Sciatic nerve (tissue), 2 donors: ENCODE measurements at places on chromosomes 5 and 9.

DNA sequence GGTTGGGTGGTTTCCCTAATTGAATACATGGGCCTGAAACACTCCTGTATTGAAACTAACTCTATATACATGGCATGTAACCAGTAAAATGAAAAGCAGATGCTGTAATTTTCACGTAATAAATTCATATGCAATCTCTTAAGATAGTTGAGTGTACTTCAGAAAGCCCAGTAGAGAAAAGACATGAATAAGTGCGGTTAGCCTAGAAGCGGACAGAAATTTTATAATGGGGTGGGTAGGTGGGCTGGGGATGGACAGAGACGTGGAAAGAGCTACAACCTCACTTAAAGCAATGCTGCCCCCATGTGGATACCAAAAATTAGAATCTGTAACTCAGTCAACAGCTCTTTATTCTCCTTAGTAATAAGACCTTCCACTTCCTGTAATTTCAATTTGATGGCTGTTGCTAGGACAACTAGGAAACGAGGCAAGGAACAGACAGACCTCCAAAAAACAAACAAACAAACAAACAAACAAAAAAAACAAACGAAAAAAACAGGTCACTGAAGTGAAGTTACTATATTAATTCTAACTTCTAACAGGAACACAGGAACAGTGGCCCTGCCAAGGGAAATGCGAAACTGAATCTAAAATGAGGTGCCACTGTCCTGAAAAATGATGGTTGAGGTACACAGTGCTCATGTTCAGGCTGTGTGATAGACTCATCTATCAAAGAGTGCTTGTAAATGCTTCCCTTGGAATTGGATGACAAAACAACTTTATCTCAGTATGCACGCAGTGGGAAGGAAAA, 103.4 kb upstream of the GNA14 start:
- DNase-seq: no peak

GRCh38 chr5:173625261-173625660, 8.8 kb upstream of the BOD1 start:
- no peak for DNase-seq

GRCh38 chr5:177981296-177982071, 14.6 kb downstream of the PROP1 start:
- DNase-seq: no peak

DNA sequence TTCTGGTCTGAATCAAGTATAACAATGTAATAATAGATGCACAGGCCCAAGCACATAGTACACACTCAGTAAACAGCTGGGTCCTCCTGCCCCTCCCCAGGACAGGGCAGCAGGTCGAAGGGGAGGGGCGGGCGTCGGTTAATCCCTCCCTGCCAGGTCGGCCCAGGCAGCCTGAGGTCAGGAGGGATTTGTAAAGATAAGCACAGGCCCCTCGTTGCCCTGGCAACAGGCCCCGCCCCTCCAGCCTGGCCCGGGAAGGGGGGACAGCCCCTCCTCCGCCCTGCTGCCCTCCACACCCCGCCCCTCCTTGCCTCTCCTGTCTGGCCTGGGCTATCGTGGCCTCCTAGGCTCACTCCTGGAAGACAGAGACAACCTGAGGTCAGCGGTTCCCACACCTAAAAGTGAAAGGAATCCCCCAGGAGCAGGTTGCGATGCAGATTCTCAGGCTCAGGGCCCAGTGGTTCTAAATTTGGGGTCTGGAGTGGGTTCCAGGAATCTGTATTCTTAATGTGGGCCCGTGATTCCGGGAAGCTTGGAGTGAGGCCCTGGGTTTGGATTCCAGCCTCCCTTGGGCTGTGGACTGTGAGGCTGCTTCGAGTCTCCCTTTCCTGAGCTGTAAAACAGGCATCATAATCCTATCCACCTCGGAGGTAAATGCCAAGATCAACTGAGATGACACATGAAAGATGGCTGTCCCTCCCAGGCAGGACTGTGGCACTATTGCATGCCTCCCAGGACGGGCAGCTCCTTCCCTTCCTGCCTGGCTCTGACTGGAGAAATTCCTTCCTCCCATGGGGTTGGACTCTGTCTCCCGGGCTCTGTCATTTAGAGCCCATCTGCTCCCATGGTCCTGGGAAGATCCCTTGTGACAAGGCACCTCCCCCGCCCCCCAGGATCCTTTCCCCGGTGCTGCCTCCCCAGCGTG, 4.4 kb downstream of the CRB2 start:
- DNase-seq: no peak

GRCh38 chr5:24232929-24233498, 411.8 kb downstream of the CDH10 start:
- DNase-seq: no peak

DNA sequence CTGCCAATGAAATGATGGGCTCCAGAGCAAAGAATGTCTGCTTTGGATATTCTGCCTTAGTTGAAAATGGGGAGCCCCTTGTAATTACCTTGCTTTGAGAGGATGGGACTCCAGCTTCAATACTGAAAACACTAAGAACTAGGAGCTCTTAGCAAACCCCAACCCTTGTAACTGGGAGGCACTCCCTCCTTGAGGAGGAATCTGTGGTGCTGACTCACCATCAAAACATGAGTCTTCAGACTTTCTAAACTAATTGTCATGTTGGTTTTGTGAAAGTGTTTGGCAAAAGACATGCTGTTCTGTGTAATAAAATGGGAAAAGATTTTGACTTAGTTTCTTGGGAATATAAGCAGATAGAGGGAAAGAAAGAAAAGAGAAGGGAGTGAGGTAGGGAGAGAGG, 91.9 kb upstream of the PTPRD start:
- DNase-seq: no peak

- no peak for DNase-seq
Observed at GRCh38 chr9:107933097-107933496, 443.5 kb upstream of the KLF4 start.

DNA sequence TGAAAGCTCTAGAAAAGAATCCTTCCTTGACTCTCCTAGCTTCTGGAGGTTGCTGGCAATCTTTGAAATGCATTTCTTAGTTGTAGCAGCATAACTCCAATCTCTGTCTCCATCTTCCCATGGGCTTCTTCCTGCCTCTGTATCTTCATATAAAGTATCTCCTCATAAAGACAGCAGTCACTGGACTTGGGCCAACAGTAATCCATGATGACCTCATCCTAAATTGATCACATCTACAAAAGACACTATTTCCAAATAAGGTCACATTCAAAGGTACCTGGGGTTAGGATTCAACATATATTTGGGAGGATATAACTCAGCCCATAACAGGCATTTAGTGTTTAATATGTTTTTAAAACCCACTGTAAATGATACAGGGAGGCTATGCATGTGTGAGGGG, 123.3 kb downstream of the MLLT3 start:
- no peak for DNase-seq

DNA sequence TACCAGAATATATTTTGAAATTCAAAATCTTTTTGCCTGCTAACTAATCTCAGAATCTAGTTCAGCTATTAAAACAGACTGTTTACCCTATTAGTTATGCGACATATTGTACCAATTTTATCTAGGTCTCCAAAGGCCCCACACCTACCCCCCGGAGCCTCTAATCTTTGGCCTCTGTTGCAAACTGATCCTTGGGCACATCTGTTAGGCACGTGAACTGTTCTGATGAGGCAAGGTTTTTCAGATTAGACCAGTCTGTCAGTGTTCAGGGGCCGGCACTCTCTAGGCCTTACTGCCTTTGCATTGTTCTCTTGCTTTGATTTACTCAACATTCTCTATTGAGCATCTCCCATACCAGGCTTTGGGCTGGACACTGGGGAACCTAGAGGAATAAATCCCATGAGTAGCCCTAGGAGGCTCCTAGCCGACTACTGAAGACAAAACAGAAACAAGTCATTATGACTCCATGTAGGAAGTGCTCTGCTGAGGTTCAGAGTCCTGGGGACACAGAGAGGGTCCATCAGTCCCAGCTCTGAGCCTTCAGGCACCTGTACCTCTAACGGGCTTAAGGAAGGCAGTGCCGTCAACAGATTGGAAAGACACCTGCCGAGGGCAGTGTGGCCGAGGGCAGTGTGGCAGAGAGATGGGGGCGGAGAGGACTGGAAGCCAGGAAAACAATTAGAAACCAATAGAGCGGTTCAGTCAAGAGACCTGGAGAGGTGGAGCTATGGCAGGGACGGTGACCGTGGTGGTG, 245.1 kb downstream of the AOPEP start:
- DNase-seq: no peak
